Left lung (tissue), 14 donors: ENCODE measurements at places on chromosomes 5 and 9. TPM values are rescaled to one million over a fixed set of nuclear protein-coding genes. Genes with fewer than 3 reads are reported as not detected.

Gene NME5
- polyA plus RNA-seq, result 12.4 TPM

Gene TYRP1
- 9.9 TPM for polyA plus RNA-seq

- no peak for DNase-seq
These were observed 3.2 kb downstream of the IRX1 start for GRCh38 chr5:3598769-3599211.

GRCh38 chr5:99320436-99320835 is 391.6 kb upstream of the CHD1 start:
- no peak for DNase-seq

- DNase-seq, result no peak
These were observed 48.8 kb downstream of the HSD17B3 start for GRCh38 chr9:96253059-96253696.

Gene SMIM33
- not detected for polyA plus RNA-seq

DNA sequence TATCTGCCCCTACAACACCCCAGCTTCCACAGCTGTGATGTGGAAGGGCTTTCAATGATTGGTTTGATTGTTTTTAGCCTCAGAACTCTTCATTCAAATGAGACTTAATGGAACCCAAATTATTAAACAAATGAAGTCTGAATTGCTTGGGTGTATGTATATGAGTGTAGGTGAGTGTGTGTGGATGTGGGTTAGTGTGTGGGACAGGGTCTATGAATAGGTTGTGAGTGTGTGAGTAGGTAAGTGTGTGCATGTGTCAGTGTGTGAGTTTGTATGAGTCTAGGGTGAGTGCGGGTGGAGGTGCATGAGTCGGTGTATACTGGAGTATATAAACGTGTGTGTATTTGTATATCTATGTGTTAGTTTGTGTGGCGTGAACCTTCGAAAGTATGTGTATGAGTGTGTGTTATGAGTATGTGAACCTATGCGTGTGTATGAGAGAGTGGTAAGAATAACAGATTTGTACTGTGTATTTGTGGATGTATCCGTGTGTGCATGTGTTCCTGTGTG is 26.9 kb downstream of the COL15A1 start:
- DNase-seq, result no peak

Gene PCDHB4
- 2.7 TPM for polyA plus RNA-seq

Gene LPAR1
- polyA plus RNA-seq, result 62.5 TPM

Gene ANKS6
- 31.6 TPM for polyA plus RNA-seq

DNA sequence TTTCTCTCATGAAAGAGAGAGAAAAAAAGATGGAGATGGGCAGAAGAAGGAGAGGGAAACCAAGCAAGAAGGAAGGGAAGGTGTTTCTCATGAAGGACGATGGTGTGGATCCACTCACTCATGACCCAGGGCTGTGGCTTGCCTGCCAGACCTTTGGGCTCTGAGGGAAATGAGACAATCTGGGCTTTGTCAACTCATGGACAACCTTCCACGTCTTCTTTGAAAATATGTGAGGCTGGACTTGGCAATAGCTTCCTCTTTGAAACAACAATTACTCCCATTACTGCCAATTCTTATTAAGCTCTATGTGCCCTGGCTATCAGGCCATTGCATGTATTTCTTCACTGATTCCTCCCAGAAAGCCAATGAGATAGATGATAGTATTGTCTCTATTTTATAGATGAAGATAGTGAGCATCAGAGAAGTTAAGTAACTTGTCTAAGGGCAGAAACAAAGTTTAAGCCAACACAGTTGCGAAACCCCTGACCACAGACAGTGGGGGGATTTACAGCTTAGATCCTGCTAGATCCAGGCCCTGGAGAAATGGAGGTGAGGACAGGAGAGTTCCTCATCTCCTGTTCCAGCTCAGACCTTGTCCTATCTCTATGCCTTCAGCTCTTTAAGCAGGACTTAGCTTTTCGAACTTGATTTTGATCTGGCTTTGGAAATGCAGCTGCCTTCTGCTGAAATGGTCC is 132.4 kb downstream of the GCNT1 start:
- DNase-seq, result no peak

Gene JADE2
- polyA plus RNA-seq, result 18.0 TPM
